ENCODE measurements at places on chromosomes 4 and X. TPM values are rescaled to one million over a fixed set of nuclear protein-coding genes. Genes with fewer than 3 reads are reported as not detected.

The RHOXF2B gene
- total RNA-seq, result not detected

The S100P gene
- 55.6 TPM for total RNA-seq

The SMIM10 gene
- total RNA-seq, result not detected

The FMR1NB gene
- total RNA-seq, result not detected

The SLC6A14 gene
- total RNA-seq, result 0.44 TPM

The TAF1 gene
- total RNA-seq, result 31.9 TPM

The STPG2 gene
- 0.61 TPM for total RNA-seq

All from MCF 10A (cell line).